ENCODE measurements at places on chromosomes 12 and 14. TPM values are rescaled to one million over a fixed set of nuclear protein-coding genes. Genes with fewer than 3 reads are reported as not detected.

- DNase-seq = no peak
These were observed 160.3 kb downstream of the PRKCH start for GRCh38 chr14:61481701-61482100.

- no peak for DNase-seq
These were observed 55.9 kb upstream of the DIO3 start for GRCh38 chr14:101505236-101505970.

GRCh38 chr12:28459481-28459880 lies 269.2 kb downstream of the CCDC91 start:
- DNase-seq = no peak

DNA sequence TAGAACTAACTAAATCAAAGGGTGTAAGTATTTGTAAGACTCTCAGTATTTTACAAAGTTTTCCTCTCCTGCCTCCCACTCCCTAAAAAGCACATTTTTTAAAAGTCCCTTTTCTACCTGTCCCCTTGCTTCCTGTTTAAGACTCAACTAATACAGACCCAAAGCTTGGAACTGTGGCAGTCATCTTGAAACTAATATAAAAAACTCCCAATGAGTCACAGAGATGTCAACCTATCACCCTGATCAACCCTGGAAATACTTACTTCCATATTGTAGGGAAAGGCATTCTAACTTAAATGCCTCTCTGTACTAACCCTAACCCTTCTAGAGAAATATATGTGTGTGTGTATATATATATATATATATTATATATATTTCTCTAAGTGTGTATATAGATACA lies 184.8 kb downstream of the SPTSSA start:
- DNase-seq = no peak

DNA sequence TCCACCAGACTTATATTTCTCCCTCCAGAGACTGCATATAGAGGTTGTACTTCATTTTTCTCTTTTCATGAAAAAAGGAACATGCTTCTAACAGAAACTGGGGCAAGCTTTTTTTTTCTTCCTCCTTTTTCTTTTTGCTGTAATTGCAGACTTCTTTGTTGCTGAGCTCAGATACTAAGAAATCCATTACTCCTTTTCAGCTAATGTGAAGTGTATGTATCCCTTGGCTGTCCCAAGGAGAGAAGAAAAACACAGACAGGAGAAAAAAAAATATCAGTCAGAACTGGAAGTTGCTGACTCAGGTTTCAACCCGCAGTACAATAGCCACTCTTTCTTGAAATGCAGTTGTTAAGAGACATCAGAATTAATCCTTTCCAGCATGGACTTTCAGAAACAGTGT lies 1248.4 kb downstream of the LRFN5 start:
- DNase-seq = no peak

The FAM90A1 gene
- total RNA-seq = 0.36 TPM

DNA sequence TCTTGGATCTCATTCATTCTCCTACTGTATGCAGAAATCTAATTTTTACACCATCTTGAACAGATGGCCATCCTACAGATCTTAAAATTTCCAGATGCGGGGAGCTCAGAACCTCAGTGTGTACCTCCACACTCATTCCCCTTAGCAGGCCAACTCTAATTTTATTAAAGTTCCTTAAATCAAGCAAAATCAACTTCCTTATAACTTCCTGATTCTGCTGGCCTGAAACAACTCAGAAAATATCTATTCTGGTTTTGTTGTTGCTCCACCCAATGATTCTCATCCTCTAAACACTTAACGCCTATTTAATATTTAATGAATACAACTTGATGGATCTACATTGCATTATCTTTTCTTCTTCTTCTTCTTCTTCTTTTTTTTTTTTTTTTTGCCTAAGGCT lies 3.1 kb downstream of the EMP1 start:
- no peak for DNase-seq

DNA sequence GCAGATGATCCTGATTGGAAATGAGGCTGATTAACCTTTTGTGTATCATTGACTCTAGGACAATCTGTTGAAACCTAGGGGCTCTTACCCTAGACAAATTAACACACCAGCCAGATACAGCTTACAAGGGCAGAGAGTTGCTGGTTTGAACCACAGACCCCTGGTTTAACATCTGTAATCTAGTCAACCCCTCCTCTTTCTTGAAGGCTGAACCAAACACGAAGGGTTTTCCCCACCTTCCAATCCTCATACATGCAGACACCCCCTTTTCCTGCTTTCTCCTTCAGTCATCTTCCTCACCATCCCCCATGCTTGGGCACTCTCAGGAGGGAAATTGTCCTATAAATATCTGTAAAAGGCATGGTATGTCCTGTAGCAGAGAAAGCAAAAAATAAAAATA lies 126.0 kb upstream of the HIF1A start:
- no peak for DNase-seq

GRCh38 chr12:49615725-49616124 lies 7.6 kb upstream of the PRPF40B start:
- DNase-seq = no peak

- no peak for DNase-seq
These were observed 23.7 kb downstream of the NCOR2 start for GRCh38 chr12:124543590-124544310.

The KANSL2 gene
- 66.4 TPM for total RNA-seq

DNA sequence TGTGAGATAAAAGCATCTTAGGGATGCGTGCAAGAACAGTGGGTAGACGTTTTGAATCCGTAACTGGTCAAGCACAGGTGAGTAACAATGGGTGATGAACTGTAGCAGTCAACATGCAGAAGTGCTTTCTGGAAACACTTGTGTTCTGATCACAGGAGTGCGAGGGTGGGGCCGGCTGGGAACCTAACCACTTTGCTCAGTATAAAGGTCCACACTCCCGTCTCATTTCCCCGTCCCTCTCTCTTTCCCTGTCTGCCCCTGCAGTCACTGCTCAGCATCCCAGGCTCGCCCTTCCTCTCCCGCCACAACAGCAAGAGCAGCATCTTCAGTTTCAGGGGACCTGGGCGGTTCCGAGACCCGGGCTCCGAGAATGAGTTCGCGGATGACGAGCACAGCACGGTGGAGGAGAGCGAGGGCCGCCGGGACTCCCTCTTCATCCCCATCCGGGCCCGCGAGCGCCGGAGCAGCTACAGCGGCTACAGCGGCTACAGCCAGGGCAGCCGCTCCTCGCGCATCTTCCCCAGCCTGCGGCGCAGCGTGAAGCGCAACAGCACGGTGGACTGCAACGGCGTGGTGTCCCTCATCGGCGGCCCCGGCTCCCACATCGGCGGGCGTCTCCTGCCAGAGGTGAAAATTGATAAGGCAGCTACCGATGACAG lies 127.1 kb downstream of the FIGNL2 start:
- peak; percentile 4 for DNase-seq

GRCh38 chr14:100900837-100901390 lies 2.6 kb downstream of the RTL1 start:
- no peak for DNase-seq

DNA sequence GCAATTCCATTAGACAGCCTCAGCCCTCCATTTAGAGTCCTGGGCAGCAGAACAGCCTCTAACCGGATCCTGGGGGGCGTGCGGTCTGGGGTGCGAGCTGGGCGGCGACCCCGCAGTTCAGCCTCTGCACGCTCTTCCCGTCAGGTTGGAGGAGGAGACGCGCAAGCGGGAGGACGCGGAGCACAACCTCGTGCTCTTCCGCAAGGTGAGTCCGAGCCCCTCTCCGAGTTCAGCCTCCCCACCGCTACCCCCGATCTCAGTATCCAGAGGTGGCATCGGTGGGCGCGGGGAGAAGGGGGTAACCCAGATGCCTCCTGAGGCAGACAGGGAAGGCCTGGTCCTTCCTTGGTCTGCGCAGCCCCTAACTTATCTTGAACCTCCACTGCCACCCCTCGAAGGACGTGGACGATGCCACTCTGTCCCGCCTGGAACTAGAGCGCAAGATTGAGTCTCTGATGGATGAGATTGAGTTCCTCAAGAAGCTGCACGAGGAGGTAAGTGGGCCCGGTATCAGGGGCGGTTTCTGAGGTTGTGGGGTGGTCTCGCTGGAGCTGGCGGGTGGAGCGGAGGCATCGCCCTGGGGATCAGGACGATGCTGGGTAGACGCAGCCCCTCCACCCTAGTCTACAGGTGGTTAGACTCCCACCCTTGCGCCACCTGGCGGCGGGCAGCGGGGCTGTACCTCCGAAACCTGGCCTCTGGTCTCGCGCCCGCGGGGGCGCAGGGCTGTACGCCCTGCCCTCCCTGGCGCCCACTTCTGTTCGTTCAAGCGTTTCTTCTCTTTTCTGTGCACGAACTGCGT lies 1.3 kb downstream of the PRPH start:
- peak; percentile 53 for DNase-seq

DNA sequence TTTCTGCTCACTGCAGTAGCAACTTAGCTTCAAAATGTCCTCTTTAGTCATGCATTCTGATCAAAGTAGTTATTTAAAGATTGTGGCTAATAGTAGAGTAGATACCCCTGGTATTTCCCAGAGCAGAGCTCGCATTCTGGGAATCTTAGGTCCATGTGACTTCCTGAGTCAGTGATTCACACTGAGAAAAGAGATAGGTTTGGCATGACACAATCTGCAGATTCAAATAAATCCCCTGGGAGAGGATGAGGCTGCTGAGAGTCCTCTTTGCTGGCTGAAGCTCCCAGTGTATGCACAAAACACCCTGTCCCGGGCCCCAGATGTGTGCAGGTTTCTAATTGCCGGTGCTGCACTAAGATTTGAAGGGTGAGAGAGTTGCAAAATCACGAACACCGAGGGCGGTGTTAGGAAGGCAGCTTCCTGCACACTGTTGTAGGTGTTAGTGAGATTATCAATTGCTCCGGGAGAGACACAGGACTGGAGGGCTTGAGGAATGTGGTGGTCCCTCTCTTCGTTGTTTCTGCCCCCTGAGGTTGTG lies 233.2 kb downstream of the NRXN3 start:
- DNase-seq = no peak

GRCh38 chr14:34502001-34502400 lies 37.5 kb downstream of the EAPP start:
- DNase-seq = no peak

DNA sequence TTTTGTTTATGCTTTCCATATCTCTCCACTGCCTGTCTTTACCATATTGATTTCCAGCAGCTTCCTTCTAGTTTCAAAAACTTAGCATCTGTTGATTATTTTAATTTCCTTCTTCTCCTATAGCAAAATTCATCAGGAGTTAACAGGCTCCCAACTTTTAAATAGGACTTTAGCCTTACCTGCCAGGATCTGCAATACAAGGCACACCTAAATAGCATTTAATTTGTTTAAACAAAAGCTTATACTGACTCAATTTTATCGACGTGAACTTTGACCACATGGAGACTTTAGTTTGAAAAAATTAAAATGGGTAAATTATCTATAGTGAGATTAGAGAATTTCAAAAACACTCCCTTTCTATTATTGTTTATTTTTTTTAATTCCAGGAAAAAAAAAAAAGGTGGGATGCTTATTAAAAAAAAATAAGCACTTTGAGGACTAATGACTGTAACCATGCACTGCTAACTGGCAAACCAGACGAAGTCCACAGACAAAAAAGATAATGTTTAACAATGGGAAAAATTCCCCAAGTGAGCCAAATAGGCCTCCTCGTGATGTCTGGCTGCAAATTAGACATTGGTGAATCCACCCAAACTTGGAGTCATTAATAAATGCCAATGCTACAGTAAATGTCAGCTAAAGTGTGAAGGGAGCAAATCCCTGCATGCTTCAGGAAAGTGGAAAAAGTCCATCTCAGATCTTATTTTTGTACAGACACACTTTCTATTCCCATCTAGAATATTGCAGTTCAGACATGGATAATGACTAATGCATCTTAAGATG lies 40.7 kb downstream of the RMST start:
- DNase-seq = no peak

The DNAAF2 gene
- total RNA-seq = 12.8 TPM

GRCh38 chr12:53564278-53564677 lies 57.0 kb upstream of the NPFF start:
- no peak for DNase-seq

- no peak for DNase-seq
These were observed 21.5 kb upstream of the ANO2 start for GRCh38 chr12:5966486-5967095.

The RTL1 gene
- not detected for total RNA-seq

- no peak for DNase-seq
These were observed 191.8 kb downstream of the DACT1 start for GRCh38 chr14:58829594-58829993.

- DNase-seq = no peak
These were observed 47.7 kb upstream of the PTPRO start for GRCh38 chr12:15274561-15274967.

The NXPH4 gene
- total RNA-seq = 0.49 TPM

GRCh38 chr14:100129161-100129589 lies 30.3 kb downstream of the DEGS2 start:
- DNase-seq = no peak

- no peak for DNase-seq
These were observed 83.7 kb downstream of the TMEM30B start for GRCh38 chr14:61197416-61197815.

The ZNF891 gene
- total RNA-seq = 2.4 TPM

GRCh38 chr12:62127516-62127915 lies 132.7 kb upstream of the USP15 start:
- DNase-seq = no peak

GRCh38 chr14:61513986-61514830 lies 181.1 kb upstream of the HIF1A start:
- no peak for DNase-seq

DNA sequence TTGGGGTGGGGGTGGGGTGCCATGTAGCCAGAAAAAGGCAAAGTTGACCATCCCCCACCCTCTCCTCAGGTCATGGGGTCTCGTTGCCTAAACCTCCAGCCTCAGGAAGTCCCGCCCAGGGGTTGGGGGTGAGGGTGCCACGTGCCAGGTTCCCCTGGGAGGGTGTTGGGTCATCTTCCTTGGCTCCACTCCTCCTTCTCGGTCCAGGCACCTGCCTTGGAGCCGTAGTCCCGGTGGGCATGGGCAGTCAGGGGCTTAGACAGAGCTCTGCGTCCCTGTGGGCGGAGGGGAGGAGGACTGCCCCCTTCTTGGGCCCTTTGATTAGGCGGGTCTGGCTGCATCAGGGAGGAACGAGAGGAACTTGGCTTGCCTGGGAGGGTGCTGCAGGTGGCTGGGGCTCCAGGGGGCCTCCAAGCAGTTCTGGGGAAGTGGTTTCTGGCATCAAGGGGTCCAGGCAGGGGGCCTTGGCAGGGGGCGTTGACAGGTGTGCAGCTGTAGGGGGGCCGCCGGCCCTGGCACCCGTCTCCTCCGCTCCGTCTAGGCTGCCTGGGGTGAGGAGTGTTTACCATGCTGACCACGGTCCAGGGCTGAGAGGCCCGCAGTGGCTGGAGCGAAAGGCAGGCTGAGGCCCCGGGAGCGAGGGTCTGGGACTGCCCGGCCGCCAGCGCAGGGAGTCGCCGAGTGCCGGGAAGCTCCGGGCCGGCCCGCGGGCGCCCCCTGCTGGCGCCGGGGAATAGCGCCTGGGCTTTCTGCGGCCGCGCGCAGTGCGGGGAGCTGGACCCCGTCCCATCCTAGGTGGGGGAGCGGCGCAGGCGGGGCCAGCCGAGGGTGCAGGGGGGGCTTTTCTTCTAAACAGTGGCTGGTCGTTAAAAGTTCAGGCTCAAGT lies 7.9 kb downstream of the SETD1B start:
- DNase-seq = peak; percentile 67

DNA sequence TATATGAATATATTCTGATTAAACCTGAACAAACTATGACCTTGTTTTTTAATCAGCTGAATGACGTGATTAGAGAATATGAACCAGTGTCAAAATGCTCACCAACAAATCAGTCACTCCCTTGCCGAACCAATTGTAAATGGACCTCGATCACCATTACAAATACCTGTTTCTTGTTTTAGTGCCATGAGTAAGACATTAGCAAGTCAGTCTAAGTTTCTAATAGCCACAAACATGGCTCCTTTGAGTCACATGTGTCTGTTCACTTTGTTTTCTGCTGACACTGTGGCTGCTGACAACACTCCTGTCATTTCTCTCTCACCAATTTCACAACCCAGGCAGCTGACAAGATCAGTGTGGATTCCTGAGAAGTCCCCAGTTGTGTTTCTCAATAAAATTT lies 286.2 kb upstream of the MDGA2 start:
- no peak for DNase-seq
